NCI-H774 (cell line): ENCODE measurements at places on chromosomes 16 and 17.

GRCh38 chr16:14125708-14126107 is 54.6 kb downstream of the MRTFB start:
- DNase-seq, result no peak

GRCh38 chr16:49855822-49856671 is at the start of gene ZNF423:
Gene ZNF423, minus strand, starts transcription at chr16:49856112. Its CDS starts 338 bp downstream, at chr16:49855774.
- no peak for DNase-seq

GRCh38 chr16:12366313-12366712 is 389.8 kb downstream of the SNX29 start:
- no peak for DNase-seq

- no peak for DNase-seq
Measured at GRCh38 chr16:11022002-11022401, 77.6 kb downstream of the CLEC16A start.

DNA sequence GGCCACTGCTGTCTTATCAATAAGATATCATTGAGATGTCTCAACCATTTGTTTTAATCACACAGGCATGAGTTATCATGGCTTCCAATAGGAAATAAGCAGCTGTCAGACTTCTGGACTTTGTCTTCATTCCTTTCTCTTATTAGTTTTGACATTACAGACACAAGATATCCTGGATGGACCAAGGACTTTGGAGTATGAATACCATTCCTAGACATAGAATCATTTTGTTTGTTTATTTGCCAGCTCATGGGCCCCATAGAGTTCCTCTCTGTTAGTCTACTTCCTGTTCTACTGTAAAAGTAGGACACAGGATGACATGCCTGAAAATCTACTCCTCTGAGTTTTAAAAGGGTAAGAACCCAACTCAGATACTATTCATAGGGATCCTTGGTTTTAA is 77.7 kb upstream of the KCNJ16 start:
- DNase-seq, result no peak

GRCh38 chr16:21277927-21278706 is at the start of gene CRYM:
Gene CRYM, minus strand, starts transcription at chr16:21278290. Its CDS starts 39 bp downstream, at chr16:21278251.
- DNase-seq, result peak; percentile 56

GRCh38 chr17:66468241-66469087 is 166.1 kb downstream of the PRKCA start:
- no peak for DNase-seq

DNA sequence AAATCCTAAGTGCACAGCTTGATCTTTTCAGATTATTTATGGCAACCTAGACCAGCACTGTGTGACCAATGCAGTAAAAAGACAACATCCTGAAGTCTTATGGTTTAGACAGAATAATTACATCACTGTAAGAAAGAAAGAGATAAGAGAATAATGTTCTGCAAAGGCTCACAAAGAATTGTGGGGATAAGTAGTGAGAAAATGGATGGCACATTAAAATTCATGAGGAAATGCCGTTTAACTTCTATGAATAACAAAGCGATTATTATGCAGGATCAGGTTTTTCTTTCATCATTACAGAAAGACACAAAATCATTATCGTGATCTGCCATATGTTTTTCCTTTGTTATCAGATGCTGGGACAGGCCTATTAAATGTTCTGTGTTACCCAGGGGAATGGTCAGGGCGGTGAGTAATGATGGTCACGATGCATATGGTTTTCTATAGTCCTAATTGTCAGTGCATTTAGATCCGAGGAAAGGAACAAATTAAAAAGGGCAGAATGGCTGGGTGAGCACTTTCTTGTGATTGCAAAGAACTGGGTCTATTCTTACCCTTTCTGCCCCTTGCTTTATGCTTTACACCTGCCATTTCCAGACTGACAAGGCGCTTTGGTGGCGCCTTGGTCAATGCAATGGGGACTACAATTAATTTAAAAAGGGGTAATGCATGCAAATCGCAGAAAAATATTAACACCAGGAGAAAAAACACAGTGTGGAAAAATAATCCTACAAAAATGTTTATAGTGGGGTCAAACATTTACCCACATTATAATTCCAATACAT is 18.1 kb upstream of the DHX40 start:
- no peak for DNase-seq

- DNase-seq, result no peak
Measured at GRCh38 chr16:81696961-81697615, 82.0 kb upstream of the PLCG2 start.
